Osteocyte (in vitro differentiated cells): ENCODE measurements at places on chromosomes 4 and X. TPM values are rescaled to one million over a fixed set of nuclear protein-coding genes. Genes with fewer than 3 reads are reported as not detected.
A peak's percentile ranks its signal among the peaks of the same experiment; 100 is the strongest.

The UGT2B17 gene
- total RNA-seq = not detected in 2 replicates

The PRRG3 gene
- not detected in 2 replicates for total RNA-seq

- DNase-seq = no peak
Observed at GRCh38 chrX:132435222-132435621, 53.6 kb downstream of the MBNL3 start.

GRCh38 chrX:153333821-153334653 is at the start of gene ZNF275:
TSS of gene ZNF275 (plus strand) at chrX:153334153. CDS start at chrX:153336680, 2,527 bp downstream.
- DNase-seq = peak; percentile 94

The SLITRK2 gene
- not detected in 2 replicates for total RNA-seq

The CCNB3 gene
- total RNA-seq = 0.48 and 1.4 TPM in 2 replicates

DNA sequence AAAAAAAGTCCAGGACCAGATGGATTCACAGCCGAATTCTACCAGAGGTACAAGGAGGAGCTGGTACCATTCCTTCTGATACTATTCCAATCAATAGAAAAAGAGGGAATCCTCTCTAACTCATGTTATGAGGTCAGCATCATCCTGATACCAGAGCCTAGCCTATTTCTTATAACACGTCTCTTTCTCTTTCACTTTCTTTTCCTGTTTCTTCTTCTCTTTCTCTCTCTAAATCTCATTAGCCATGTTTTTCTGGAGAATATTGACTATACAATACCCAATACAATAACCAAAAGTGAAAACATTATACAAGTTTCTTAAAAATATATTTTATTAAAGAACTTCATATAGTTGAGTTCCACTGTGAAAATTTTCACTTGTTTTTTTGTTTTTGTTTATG is 1154.9 kb upstream of the PCDH7 start:
- no peak for DNase-seq

DNA sequence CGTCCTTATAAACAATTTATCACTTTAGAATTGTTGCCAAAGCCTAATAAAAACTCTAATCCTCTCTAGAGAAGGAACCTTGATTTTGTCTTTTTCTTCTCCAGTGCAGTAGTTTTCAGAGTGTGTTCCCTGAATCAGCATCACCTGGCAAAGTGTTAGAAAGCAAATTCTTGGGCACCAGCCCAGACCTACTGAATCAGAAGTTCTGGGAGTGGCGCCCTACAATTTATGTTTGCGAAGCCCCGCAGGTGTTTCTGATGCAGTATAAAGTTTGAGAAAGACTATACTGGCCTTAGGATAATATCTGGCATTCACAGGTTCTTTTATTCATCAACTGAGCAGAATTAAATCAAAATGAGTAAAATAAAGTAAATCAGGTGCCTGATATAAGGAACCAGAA is 645.8 kb upstream of the ATOH1 start:
- no peak for DNase-seq

The SLC25A53 gene
- total RNA-seq = 4.1 and 6.1 TPM in 2 replicates

- no peak for DNase-seq
Observed at GRCh38 chr4:42150653-42151567, 1.5 kb downstream of the BEND4 start.

GRCh38 chr4:146472404-146472803 is 49.3 kb downstream of the SLC10A7 start:
- no peak for DNase-seq

DNA sequence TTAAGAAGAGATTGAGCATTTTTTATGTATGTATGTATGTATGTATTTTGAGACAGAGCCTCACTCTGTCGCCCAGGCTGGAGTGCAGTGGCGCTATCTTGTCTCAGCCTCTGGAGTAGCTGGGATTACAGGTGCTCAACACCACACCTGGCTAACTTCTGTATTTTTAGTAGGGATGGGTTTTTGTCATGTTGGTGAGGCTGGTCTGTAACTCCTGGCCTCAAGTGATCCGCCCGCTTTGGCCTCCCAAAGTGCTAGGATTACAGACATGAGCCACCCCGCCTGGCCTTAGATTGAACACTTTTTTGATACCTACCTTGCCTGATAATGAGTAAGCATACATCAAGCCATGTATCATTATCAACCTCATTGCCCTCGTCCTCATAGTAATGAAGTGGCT is 2.7 kb downstream of the N4BP2 start:
- peak; percentile 17 for DNase-seq

GRCh38 chr4:186205156-186205555 is 13.8 kb downstream of the CYP4V2 start:
- no peak for DNase-seq
